Activated T-helper 17 cell treated with anti-CD3 and anti-CD28 coated beads, Interleukin-2, amount 50 U/mL, for 72 hours (primary cell): ENCODE measurements at places on chromosomes 5 and 9. TPM values are rescaled to one million over a fixed set of nuclear protein-coding genes. Genes with fewer than 3 reads are reported as not detected.

Gene ARSI
- not detected for total RNA-seq

Gene IFNB1
- total RNA-seq, result not detected

Gene GGTA1
- total RNA-seq, result not detected

Gene S1PR3
- not detected for total RNA-seq

Gene CDH9
- total RNA-seq, result not detected

Gene NUTM2G
- not detected for total RNA-seq

Gene GARIN3
- total RNA-seq, result 0.09 TPM

Gene GFI1B
- not detected for total RNA-seq

Gene GPR21
- total RNA-seq, result 1.5 TPM

Gene SEMA6A
- 0.50 TPM for total RNA-seq

Gene PKD2L2
- total RNA-seq, result not detected

Gene PCDHGA5
- total RNA-seq, result 0.11 TPM
